CD14-positive monocyte (primary cell): ENCODE measurements at places on chromosomes 5 and 9.

GRCh38 chr9:13939134-13939533 lies 374.8 kb downstream of the NFIB start:
- DNase-seq = no peak

DNA sequence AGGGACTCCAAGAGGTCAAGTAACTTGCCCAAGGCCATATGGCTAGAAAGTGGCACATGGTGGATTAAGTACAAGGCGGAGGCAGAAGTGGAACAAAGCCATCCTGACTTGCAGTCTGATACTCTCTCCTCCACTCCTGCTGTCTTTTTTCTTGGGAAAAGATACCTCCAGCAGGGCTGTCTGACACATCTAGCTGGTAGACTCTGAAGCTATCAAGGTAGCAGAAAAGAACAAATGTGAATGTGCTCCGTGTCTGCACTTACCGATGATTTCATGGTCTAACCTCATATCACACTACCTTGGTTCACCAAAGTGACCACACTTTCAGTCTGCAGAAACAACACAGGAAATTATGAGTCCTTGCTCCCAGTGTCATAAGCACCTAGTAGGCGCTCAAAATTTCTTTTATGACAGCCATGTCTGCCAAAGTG lies 284.8 kb downstream of the CRB2 start:
- DNase-seq = no peak

GRCh38 chr5:58998544-58998943 lies 415.7 kb downstream of the RAB3C start:
- DNase-seq = no peak

- DNase-seq = no peak
Observed at GRCh38 chr9:123401879-123402513, 46.0 kb downstream of the CRB2 start.

DNA sequence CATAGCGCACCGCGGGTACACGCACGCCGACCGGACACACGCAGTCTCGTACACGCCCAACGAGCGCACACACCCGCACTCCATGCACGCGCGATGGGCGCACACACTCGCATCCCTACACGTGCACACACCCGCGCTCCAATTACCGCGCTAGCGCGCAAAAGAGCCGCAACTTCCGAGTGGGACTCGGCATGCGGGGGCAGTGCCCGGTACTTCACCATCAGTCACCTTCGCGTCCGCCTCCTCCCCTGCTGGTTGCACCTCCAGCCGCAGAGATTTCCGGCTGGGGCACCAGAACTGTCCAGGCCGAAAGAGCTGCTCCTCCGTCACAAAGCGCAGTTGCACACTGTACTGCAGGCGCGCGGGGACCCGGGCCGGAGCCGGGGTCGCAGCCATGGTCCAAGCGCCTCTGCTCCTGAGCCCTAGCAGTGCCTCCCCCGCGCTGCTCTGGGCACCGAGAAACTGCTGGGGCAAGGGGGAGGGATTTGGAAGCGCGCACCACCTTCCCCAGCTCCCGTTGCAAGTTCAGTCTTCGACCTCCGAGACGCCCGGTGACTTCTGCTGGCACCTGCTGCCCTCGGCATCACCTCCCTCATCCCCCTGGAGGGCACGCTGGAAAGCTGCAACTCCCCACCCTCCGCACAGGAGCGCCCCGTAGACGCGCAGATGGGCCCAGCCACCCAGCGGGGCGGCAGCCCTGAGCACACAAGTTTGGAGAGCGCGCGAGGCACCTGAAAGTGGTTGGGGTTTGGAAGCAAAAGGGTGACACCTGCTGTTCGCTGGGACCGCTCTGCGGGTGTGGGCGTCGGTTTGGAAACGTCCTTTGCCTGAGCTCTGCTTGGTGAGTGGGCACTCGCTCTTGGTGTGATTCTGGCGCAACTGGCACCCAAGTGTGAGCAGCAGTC lies 337.4 kb upstream of the PUM3 start:
- peak; percentile 3 for DNase-seq

DNA sequence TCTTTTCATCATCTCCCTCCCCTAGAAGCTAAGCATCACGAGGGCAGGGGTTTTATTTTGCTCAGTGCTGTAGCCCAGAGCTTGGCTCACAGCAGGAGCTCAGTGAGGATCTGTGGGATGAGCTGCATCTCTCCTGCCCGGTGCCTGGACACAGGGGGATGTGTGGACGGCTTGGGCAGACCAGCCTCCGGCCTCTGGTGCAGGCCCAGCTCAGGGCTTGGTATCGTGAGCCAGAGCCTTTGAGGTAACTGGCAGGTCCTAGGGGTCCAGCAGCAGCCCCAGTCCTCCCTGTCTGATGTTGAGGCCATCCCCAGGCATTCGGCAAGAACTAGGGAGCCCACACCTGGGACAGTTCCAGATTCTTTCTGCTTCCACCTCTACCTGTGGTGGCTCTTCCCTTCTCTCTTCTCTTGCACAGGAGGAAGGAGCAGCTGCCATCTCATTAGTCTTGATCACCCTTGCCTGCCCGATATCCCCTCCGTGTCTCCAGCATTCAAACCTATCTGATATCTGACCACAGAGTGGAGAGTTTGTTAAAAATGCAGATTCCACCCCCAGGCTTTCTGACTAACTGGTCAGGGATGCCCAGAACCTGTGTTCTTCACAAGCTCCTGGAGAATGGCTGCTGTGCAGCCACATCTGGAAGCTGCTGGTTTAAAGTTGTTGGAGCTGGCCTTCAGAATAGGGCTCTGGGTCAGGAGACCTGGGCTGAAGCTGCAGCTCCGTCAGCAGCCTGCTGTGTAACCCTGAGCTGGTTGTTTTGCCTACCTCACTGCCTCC lies 7.9 kb upstream of the SLC6A7 start:
- no peak for DNase-seq

GRCh38 chr9:88947581-88948573 lies 43.4 kb upstream of the S1PR3 start:
- no peak for DNase-seq

DNA sequence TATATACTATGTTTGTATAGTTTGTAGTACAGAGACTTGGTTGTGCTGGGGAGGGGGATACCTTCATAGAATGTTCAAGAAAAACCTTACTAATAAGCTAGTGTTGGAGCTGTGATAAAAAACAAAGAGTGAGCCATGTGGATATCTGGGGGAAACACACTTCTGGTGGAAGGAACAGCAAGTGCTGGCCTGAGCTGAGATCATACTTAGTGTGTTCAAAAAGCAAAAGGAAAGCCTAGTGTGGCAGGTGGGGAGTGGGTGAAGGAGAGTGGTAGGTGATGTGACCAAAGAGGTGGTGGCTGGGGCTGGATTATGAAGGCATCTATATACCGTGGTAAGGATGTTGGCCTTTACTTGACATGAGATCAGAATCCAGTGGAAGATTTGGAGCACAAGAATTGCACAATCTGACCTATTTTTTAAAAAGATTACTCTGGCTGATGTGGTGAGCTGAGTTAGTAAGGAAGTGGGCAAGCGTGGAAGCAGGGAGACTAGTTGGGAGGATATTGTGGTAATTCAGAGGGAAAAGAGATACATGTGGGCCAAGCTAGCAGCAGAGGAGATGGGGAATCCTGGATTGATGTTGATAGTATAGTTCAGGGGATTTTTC lies 26.6 kb downstream of the PALM2AKAP2 start:
- DNase-seq = no peak
